ENCODE measurements at places on chromosomes 3 and 15.

DNA sequence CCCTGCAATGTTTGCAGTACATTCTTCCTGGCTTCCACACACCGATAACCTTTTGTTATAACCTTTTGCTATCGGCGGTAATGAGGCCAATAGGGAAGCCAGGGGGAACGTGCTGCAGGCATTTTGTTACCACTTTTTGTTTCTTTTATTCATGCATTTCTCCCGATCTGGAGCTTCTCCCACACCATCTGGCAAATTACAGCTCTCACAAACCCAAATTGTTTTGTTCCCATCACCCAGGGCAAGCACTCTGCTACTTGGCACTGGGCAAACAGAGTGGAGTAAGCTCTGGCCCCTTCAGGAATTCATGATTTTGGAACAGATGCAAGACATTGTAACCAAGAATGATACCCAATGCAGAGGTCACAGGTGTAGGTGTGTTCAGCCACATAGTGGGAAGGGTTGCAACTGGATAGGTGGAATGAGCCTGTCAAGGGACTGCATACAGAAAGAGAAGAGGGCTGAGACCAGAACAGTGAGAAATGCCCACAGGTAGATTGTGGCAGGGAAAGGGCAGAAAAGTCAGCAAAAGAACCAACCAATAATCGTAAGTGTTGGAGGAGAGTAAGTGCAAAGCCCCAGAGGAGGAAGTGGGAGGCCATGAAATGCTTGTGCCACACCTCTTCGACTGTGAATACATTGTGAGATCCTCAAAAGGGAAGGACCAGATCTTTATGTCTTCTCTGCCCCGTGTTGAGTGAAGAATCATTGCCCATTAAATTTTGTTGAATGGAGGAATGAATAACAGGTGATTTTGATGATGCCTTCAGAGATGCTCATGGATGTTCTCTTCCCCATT is 45.8 kb downstream of the PARP15 start:
- no peak overlapping the region for H3K4me3 ChIP-seq
- H3K36me3 ChIP-seq = no peaks in the 10 kb centered on the region
- no peaks in the 10 kb centered on the region for H3K4me1 ChIP-seq
- peaks cover 26% of the 10 kb centered on the region for H3K27me3 ChIP-seq

GRCh38 chr15:38680775-38681174 is 116.2 kb upstream of the RASGRP1 start:
- no peaks in the 10 kb centered on the region for H3K36me3 ChIP-seq
- DNase-seq = no peak
- no peak overlapping the region for H3K4me3 ChIP-seq
- peaks cover 5% of the 10 kb centered on the region for H3K4me1 ChIP-seq

GRCh38 chr3:159829539-159830227 is 159.0 kb upstream of the IL12A start:
- no peak for DNase-seq
- H3K27ac ChIP-seq = no peak overlapping the region
- no peak overlapping the region for H3K4me3 ChIP-seq
- H3K4me1 ChIP-seq = peaks cover 3% of the 10 kb centered on the region

DNA sequence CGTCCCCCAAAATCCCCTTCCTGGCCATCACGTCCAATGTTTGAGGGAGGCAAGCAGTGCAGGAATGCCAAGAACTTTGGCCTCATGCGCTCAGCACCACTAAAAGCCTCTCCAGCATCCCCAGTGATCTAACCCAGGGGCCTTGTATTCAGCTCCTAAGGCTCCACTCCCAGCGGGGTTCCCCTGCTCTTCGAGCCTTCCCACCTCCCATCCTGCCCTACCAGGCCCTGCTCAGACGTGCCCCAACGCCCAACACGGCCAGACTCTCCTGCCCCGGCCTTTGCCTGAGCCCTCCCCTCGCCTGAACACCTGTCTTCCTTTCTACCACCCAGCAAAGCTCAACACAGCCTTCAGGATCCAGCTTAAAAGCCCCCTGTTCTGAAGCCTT is 30.5 kb downstream of the PLXND1 start:
- no peak for DNase-seq
- no peak overlapping the region for H3K27ac ChIP-seq
- H3K27me3 ChIP-seq = no peaks in the 10 kb centered on the region
- no peaks in the 10 kb centered on the region for H3K4me1 ChIP-seq
- no peaks in the 10 kb centered on the region for H3K36me3 ChIP-seq

Data from neural crest cell (in vitro differentiated cells).